Forelimb muscle (tissue), 1 donor: ENCODE measurements at places on chromosomes 16 and 17. TPM values are rescaled to one million over a fixed set of nuclear protein-coding genes. Genes with fewer than 3 reads are reported as not detected.
A peak's percentile ranks its signal among the peaks of the same experiment; 100 is the strongest.

DNA sequence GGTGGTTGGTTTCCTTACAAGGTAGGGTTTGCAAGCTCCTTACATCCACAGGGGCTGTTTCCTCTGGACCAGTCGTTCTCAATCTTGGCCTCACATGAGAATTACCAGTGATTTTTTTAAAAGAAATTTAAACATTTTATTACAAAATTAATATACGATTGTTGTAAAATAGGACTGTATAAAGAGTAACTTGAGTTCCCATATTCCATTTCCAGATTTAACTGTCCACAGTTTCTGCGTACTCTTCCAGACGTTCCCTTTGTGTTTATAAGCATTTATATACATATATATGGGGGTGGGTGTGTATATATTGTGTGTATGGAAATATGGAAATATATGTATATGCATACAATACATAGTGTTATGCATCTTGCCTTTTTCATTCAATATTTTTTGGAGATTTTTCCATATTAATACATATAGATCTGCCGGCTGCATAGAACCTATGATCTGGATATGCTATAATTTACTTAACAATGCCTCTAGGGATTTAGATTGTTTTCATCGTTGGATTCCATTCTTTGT, 31.5 kb downstream of the HLF start:
- DNase-seq: no peak

- DNase-seq: no peak
Observed at GRCh38 chr17:56884483-56885311, 29.2 kb downstream of the TRIM25 start.

- no peak for DNase-seq
Observed at GRCh38 chr17:73201215-73202069, 8.6 kb downstream of the COG1 start.

DNA sequence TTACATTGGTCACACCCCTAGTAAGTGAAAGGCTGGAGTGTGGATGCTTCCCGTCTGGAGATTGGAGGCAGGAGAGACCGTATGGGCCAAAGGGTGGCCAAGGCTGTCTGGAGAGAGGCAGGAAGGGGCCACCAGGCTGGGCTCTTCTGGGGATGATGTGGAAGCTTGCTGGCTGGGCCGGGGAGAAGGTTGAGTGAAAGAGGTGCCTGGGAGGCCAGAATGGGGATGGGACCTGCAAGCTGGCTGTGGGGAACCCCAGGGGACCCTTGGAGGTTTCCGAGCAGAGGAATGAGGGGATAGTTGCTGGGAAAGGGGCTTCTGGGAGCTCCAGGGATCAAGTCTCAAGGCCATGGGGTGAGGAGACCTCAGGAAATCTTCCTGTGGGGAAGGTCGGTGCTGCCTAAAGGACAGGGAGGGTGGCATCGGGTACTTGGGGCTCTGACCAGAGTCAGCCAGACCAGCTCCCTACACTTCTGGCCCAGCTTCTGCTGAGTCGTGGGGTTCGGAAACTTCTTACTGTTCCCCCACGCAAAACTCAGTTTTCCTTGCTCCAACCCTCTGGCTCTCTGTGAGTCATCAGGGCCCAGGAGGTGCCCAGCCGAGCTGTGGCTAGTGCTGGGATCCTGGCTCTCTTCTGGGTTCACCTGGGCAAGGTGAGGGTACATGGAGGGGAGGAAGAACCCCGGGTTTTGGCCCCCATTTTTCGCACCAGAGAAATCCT, 3.1 kb downstream of the MRC2 start:
- DNase-seq: no peak

GRCh38 chr16:10501016-10501607, 79.3 kb downstream of the EMP2 start:
- DNase-seq: no peak

DNA sequence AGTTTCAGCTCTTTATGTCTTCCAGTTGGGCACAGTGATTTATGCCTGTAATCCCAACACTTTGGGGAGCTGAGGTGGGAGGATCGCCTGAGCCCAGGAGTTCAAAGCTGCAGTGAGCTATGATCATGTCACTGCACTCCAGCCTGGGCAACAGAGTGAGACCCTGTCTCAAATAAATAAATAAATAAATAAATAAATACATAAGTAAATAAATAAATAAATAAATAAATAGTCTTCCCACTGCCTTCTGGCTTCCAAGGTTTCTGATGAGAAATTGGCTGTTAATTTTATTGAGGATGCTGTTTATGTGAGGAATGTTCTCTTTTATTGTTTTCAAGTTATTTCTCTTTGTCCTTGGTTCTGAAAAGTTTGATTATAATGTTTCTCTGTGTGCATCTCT, 1507.6 kb upstream of the GOT2 start:
- no peak for DNase-seq

DNA sequence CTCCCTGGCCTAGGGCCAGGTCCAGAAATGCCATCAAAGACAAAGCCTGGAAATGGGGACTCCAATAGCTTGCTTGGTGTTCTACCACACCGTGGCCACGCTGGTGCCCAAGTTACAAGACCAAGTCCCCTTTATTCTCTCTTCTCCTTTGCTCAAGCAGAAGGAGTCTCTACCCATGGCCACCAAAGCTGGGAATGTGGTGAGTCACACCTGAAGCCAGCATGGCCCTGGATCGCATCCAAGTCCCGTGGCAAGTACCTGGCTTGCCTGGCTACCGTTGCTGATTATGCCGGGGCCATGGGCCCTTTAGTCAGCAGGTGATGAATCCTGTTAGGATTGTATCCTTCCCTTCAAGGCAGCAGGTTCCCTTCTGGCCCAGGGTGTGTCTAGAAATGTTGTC, 260.0 kb downstream of the HAPSTR1 start:
- no peak for DNase-seq

DNA sequence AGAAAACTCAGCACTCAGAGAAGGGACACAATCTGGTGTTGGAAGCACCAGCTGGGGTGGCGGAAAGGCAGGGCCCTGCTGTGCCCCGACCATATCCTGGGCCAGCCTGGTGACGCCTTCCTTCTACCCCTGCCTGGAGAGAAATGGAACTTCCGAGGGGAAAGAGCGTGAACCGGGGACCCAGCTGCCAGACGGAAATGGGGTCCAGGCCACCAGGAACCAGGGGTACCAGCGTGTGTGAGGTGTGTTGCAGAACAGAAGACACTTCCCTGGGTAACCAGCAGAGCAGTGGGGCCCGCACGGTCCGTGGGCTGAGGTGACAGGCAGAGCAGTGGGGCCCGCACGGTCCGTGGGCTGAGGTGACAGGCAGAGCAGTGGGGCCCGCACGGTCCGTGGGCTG, 6.8 kb downstream of the RAB40B start:
- no peak for DNase-seq

GRCh38 chr16:3961449-3961849, 80.9 kb upstream of the CREBBP start:
- DNase-seq: no peak

DNA sequence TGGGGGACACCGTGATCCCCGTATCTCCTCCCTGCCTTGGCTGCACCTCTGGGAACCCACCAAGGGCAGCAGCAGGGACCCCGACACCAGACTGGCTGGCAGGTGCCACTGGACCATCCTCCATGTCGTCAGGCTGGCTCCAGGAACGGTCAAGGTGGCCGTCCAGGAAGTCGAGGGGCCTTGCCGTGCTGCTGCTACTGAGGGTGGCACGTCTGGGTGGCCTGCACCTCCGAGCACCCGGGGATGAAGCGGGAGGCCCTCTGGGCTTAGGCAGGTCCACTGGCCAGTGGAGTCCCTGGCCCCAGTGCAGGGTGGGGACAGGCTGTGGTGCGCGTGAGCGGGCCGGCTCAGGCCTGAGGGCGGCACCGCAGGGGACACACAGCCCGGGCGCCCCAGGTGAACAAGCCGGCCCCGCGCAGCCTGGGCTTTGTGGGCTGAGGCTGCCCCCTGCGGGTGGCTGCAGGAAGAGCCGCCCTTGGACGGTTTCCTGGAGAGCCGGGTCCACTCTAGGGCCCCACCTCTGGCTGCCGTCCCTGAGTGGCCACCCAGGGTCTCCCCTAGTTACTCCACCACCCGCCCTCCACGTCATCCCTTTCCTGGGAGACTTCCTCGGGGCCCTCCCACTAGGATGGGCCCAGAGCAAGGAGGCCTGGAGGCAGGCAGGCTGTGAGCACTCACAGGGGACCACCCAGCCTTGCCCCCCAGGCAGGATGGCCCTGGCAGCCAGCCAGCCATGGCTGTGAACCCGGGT, 42.8 kb upstream of the ZC3H18 start:
- peak; percentile 26 for DNase-seq

DNA sequence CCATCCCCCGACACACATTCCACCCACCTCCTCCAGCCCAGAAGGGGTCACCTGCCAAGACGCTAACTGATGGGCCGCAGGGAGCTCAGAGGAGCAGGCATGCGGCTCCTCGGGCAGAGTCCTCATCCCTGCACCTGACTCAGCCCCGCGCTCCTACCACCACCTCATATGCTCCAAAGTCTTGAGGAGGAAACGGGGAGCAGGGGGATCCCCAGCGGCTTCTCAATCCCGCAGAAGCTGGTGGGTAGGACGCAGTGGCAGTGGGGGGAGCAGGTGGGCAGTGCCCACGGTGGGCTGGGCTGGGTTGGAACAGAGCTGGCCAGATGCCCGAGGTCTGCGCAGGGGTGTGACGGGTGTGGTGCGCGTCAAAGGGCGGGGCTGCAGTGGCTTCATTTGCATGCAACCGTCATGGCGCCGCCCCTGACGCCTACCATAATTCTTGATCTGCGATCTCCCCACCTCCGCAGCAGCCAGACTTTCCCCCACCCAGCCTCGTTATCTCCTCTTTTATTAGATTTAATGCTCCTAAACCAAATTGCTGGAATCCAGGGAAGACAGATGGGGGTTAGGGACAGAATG, 39.0 kb upstream of the EMP2 start:
- no peak for DNase-seq

DNA sequence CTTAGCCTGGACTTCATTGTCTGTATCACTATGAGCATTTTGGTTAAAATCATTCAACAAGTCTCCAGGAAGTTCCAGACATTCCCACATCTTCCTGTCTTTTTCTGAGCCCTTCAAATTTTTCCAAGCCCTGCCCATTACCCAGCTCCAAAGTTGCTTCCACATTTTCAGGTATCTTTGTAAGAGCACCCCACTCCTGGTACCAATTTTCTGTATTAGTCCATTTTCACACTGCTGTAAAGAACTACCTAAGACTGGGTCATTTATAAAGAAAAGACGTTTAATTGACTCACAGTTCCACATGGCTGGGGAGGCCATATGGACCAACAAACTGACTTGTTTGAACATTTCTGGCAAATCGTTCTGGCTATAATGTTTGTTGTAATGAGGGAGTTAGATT, 67.4 kb downstream of the CDRT15 start:
- no peak for DNase-seq

- no peak for DNase-seq
Observed at GRCh38 chr17:17207998-17208397, 1.9 kb upstream of the PLD6 start.

GRCh38 chr17:44448412-44448811, 54.8 kb downstream of the GPATCH8 start:
- no peak for DNase-seq

- DNase-seq: no peak
Observed at GRCh38 chr16:67547423-67548264, 14.7 kb upstream of the CTCF start.

GRCh38 chr16:15925631-15926030, 23.8 kb upstream of the ABCC1 start:
- DNase-seq: no peak

GRCh38 chr17:67461876-67462275, 84.8 kb downstream of the PITPNC1 start:
- DNase-seq: no peak

- no peak for DNase-seq
Observed at GRCh38 chr17:12773153-12773552, 16.1 kb upstream of the ARHGAP44 start.

- no peak for DNase-seq
Observed at GRCh38 chr17:75124041-75124818, 7.3 kb downstream of the NT5C start.

GRCh38 chr16:85166281-85166680, 54.0 kb upstream of the CIBAR2 start:
- DNase-seq: no peak

GRCh38 chr16:7148606-7149005, 184.0 kb upstream of the RBFOX1 start:
- DNase-seq: no peak

DNA sequence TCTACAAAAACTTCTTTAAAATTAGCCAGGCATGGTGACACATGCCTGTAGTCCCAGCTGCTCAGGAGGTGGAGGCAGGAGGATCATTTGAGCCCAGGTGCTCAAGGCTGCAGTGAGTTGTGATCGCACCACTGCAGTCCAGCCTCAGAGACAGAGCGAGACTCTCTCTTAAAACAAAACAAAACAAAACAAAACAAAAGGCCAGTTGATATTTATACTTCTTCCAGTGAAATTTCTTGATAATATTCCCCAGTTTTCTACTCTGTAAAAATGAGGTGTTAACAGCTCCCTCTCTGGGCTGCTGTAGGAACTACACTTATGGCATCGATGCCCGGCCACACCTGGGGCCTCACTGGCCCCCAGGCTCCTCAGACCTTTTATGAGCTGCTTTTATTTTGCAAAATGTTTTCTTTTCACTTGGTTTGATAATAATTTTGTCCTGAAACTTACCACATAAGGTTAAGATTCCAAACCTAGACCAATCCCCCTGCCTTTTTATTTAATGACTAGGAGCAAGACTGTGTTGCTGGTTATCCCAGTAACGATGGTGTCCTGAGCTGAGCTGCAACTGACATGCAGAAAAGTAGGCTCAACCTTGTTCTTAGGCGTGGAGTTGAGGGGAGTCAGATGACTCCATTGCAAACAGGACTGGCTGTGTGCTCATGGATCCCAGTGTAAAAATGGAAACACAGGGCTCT, 17.6 kb downstream of the MAPK8IP3 start:
- DNase-seq: no peak

GRCh38 chr17:49815761-49816281, 27.3 kb downstream of the KAT7 start:
- DNase-seq: no peak

DNA sequence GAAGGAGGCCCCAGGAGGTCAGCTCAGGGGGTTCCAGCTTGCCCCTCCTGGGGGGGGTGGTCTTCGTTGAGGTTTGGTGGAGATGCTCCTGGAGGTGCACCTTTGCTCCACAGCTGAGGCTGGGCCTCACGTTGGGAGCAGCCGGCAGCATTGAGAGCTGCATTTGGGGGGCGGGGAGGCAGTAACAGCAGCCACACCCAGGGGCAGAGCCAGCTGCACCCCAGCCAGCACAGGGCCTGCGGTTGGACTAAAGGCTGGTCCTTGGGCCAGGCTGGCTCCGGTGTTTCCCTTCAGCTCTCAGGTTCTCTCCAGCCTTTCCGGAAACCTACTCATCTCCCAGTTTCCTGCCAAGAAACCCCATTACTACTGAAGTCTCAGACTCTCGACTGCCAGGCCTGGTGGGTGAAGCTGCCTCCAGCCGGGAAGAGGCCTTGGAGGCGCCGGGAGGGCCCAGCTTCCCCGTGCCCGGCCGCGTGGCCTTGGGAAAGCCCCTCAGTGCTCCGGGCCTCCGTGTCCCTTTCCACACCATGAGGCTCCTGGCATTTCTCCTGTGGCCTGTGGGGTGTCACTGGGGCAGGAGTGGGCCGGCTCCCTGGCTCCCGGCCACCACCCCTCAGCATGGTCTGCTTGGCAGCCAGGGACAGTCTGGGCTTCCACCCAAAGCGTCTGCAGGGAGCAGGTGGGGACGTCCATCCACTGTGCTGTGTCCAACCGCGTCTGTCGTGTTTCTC, 14.0 kb upstream of the BAIAP2 start:
- no peak for DNase-seq

GRCh38 chr16:1700246-1700645, 5.7 kb upstream of the MAPK8IP3 start:
- no peak for DNase-seq

The ACSM2B gene
- 0.42 TPM for polyA plus RNA-seq

The CES3 gene
- polyA plus RNA-seq: 0.40 TPM

The SLFN14 gene
- polyA plus RNA-seq: 0.24 TPM

The TBC1D3K gene
- polyA plus RNA-seq: not detected

The CRHR1 gene
- polyA plus RNA-seq: 0.62 TPM

The ZSCAN10 gene
- polyA plus RNA-seq: 0.08 TPM

The ABCA6 gene
- 15.5 TPM for polyA plus RNA-seq

The BBS2 gene
- 47.5 TPM for polyA plus RNA-seq

The SULT1A4 gene
- polyA plus RNA-seq: 8.0 TPM
